Prostate gland (tissue), 2 donors: ENCODE measurements at places on chromosomes 16 and 17. TPM values are rescaled to one million over a fixed set of nuclear protein-coding genes. Genes with fewer than 3 reads are reported as not detected.

TPSAB1 gene
- total RNA-seq: 17.7 TPM

TBC1D3H gene
- total RNA-seq: not detected

KRT40 gene
- total RNA-seq: not detected

SLC13A2 gene
- total RNA-seq: 0.09 TPM

TNFSF13 gene
- total RNA-seq: 20.4 TPM

DECR2 gene
- total RNA-seq: 23.7 TPM

ZP2 gene
- total RNA-seq: not detected

CNOT1 gene
- total RNA-seq: 190 TPM

KRT20 gene
- not detected for total RNA-seq

C17orf78 gene
- total RNA-seq: not detected

GRCh38 chr17:5446786-5447185, 7.8 kb upstream of the C1QBP start:
- H3K27ac ChIP-seq: no peak overlapping the region
- no peaks in the 10 kb centered on the region for H3K27me3 ChIP-seq
- DNase-seq: no peak
- no peak overlapping the region for H3K4me3 ChIP-seq
- no peaks in the 10 kb centered on the region for H3K4me1 ChIP-seq

- H3K27me3 ChIP-seq: no peaks in the 10 kb centered on the region
- H3K27ac ChIP-seq: no peak overlapping the region
- DNase-seq: no peak
- H3K36me3 ChIP-seq: no peaks in the 10 kb centered on the region
- no peaks in the 10 kb centered on the region for H3K4me1 ChIP-seq
Measured at GRCh38 chr17:1068356-1068755, 71.4 kb downstream of the TIMM22 start.

DNA sequence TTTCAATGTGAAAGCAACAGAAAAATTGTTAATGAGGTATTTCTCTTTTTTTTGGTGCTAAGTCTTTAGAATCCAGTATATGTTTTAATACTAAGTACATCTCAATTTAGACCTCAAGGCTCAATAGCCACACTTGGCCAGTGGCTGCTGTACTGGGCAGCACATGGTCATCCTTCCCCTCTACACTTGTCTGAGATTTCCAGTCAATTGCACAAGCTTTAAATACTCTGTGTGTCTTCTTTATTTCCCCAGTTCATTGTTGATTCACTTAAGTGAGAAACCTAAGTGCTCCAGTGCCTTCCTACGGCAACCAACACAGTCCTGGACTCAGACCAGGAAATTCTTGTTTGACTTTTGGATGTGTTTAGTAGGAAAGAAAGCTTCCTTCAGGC, 62.2 kb downstream of the TNRC6C start:
- no peak overlapping the region for H3K27ac ChIP-seq
- no peaks in the 10 kb centered on the region for H3K36me3 ChIP-seq
- DNase-seq: no peak
- no peaks in the 10 kb centered on the region for H3K4me1 ChIP-seq

GRCh38 chr16:68064791-68065365, 20.3 kb upstream of the NFATC3 start:
- no peak overlapping the region for H3K4me3 ChIP-seq
- peaks cover 5% of the 10 kb centered on the region for H3K4me1 ChIP-seq
- peak overlapping the region; percentile 62 for H3K27ac ChIP-seq
- peak; percentile 69 for DNase-seq
- H3K36me3 ChIP-seq: no peaks in the 10 kb centered on the region

DNA sequence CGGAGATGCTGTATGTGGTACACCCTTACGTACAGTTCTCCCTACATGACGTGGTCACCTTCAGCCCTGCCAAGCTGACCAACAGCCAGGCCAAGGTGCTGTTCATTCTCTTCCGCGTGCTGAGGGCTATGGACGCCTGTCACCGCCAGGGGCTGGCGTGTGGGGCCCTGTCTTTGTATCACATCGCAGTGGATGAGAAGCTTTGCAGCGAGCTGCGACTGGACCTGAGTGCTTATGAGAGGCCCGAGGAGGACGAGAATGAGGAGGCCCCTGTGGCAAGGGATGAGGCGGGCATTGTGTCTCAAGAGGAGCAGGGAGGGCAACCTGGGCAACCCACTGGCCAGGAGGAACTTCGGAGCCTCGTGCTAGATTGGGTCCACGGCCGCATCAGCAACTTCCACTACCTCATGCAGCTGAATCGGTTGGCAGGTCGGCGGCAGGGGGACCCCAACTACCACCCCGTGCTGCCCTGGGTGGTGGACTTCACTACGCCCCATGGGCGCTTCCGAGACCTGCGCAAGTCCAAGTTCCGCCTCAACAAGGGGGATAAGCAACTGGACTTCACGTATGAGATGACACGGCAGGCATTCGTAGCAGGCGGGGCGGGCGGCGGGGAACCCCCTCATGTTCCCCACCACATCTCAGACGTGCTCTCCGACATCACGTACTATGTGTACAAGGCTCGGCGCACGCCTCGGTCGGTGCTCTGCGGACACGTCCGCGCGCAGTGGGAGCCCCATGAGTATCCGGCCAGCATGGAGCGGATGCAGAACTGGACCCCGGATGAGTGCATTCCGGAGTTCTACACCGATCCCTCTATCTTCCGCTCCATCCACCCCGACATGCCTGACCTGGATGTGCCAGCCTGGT, 1.4 kb downstream of the WDR81 start:
- H3K27me3 ChIP-seq: no peaks in the 10 kb centered on the region
- no peak for DNase-seq
- no peaks in the 10 kb centered on the region for H3K36me3 ChIP-seq

- H3K27me3 ChIP-seq: no peaks in the 10 kb centered on the region
- H3K4me1 ChIP-seq: no peaks in the 10 kb centered on the region
- H3K4me3 ChIP-seq: no peak overlapping the region
- no peaks in the 10 kb centered on the region for H3K36me3 ChIP-seq
- H3K27ac ChIP-seq: no peak overlapping the region
- DNase-seq: no peak
Measured at GRCh38 chr16:24163935-24164334, 92.2 kb upstream of the CACNG3 start.

DNA sequence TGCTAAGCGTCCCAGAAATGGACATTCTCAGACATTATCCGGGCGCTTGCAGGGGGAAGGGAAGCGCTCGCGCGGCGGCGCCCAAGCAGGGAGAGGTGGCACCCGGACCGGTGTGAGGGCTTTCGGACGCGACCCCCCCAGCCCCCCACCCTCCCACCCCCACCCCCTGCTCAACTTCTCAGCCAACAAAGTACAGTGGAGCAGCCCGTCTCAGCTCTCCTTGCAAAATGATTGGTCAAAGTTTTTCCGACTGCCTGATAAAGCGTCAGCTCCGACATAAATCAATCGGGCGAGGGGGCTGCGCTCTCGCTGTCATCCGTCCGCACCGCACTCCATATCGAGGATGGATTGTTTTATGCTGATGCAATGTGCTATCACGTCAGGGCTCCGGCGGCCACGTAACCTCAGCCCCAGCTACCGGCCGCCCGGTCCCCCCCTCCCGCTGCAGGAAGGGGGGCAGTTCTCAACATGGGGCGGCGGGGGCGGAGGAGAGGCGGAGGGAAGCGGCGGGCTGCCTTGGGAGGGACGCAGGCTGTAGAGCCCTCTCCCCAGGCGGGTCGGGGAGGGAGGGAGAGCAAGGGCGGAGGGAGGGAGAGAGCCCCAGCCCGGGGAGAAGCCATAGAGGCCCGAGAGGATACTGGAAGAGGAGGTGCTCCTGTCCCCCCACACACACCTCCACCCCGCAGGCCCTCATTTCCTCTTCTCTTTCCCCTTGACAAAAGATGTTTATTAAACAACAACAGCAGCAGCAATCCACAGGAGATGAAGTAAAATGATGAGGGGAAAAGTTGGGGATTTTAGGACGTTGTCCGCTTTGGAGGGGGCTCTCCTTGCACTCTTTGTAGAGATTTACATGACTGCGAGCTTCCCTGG, at the start of gene HOXB9:
TSS of gene HOXB9 (minus strand) at position 114 of the 873 bp plus-strand sequence. CDS start at position 25, 89 bp downstream.
- peaks cover 59% of the 10 kb centered on the region for H3K27me3 ChIP-seq
- H3K27ac ChIP-seq: no peak within 1 kb of the TSS
- DNase-seq: no peak
- H3K36me3 ChIP-seq: no peaks in the 10 kb centered on the region

- no peaks in the 10 kb centered on the region for H3K27me3 ChIP-seq
- H3K36me3 ChIP-seq: no peaks in the 10 kb centered on the region
- no peaks in the 10 kb centered on the region for H3K4me1 ChIP-seq
- H3K27ac ChIP-seq: no peak overlapping the region
Measured at GRCh38 chr17:73650140-73650539, 5.9 kb upstream of the SDK2 start.

DNA sequence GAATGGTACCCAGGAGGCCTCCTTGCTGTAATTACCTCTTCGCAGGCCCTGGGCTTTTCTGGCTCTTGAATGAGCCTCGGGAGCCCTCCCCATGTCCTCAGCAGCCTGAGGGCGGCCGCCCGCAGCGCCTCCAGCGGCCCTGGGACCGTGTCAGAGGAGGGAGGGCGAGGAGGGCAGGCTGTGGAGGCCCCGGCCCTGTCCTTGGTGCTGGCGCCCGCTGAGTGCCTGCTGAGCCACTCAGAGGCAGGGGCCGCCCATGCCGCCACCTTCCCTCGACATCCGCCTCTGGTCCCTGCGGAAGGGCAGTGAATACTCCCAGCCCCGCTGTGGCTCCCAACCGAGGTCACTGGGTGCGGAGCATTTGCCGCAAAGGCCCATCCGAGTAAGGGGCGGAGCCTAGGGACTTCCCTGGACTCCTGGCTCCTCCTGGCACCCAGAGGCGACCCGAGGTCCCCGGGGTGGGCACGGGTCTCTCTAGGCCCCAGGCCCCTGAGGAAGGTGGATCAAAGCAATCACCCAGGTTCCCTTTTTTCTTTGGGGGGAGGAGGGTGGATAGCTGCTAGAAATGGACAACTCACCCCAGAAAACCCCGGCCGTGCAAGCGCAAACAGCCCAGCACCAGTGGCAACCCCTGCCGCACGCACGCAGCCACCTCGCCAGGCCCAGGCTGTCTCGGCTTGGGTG, 2.8 kb downstream of the RBFOX3 start:
- no peaks in the 10 kb centered on the region for H3K4me1 ChIP-seq
- peak overlapping the region; percentile 21 for H3K4me3 ChIP-seq
- no peaks in the 10 kb centered on the region for H3K36me3 ChIP-seq
- no peak for DNase-seq
- H3K27ac ChIP-seq: peak overlapping the region; percentile 46

DNA sequence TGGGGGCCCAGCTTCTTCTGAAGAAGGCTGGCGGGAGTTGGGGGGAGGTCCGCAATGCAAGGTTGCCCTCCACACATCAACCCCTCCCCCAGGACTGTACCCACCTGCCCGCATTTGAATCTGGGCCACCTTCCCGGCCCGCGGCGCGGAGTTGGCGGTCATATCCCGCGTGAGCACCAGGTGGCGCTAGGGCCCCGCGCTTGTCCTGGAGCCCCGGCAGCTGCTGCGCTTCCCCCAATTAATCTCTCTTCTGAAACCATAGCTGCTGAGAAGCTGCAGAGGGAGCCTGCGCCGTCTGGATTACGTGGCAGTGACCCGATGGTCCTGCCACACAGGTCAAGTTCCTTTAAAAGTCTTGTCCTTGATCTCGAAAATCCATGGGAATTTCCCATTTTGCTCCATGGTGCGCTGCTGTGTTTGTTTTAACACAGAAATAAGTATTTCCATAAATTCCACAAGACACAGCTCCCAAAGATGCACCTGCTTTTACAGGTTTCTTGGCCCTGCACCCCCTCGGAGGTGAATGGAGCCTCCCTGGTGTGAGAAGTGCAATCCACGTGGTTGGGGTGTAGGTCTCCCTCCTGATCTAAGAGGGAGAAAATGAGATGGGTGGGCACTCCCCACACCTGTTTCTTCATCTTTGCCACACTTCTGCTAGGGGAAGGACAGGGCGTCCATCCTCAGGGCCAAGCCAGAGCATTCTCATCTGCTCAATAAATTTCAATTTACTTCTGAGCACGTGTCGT, 22.1 kb downstream of the COX4I1 start:
- no peak overlapping the region for H3K4me3 ChIP-seq
- H3K27ac ChIP-seq: no peak overlapping the region
- DNase-seq: peak; percentile 55
- peaks cover 5% of the 10 kb centered on the region for H3K27me3 ChIP-seq

DNA sequence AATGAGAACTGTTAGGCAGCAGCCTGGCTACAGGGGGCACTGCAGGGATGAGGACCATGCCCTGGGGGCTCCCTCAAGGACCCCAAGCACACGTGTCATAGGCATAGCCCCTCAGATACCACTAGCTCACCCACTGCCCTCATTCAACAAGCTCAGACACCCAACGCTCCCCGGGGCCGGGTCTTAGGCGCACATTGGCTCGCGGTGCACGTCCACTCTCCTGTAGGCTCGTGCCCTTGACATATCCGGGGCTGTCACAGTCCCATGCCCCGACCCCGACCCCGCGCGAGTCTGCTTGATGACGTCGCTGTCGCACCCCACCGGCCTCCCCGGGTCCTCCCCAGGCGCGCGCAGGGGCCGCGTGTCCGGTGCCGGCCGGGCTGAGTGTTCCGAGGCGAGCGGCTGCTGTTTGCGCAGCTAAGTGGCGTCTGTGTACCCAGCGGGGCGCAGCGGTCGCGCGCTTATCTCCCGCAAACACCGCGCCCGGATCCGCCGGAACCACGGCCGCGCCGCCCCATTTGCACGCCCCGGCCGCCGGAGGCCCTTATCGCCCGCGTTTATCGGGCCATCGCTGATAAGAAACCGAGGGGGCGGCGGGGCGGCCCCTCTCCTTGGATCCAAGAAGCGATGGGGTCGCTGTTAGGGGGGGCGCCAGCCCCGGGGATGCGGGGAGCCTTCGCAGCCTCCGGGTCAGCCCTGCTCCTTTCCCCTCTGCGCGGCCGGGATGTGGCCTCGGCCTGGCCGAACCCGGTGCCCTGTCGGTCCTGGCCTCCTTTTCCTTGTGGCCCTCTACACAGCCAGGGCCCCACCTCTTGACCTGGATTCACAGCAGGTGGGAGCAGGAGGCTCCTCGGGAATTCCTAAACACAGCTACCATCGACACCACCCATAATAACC, 20.7 kb upstream of the NAGS start:
- H3K27me3 ChIP-seq: no peaks in the 10 kb centered on the region
- H3K36me3 ChIP-seq: no peaks in the 10 kb centered on the region
- no peak for DNase-seq
- H3K4me3 ChIP-seq: peak overlapping the region; percentile 32
- H3K27ac ChIP-seq: no peak overlapping the region

GRCh38 chr17:10617120-10617505, 40.0 kb downstream of the MYH3 start:
- H3K4me3 ChIP-seq: no peak overlapping the region
- no peaks in the 10 kb centered on the region for H3K36me3 ChIP-seq
- H3K4me1 ChIP-seq: no peaks in the 10 kb centered on the region
- H3K27ac ChIP-seq: no peak overlapping the region
- DNase-seq: no peak
- H3K27me3 ChIP-seq: no peaks in the 10 kb centered on the region
